Osteocyte (in vitro differentiated cells): ENCODE measurements at places on chromosomes 3 and 15. TPM values are rescaled to one million over a fixed set of nuclear protein-coding genes. Genes with fewer than 3 reads are reported as not detected.

- DNase-seq = no peak
Observed at GRCh38 chr3:84439476-84439875, 519.3 kb upstream of the CADM2 start.

Gene ERICH6
- 0.83 TPM in 1 of 2 replicates, not detected in the other for total RNA-seq

DNA sequence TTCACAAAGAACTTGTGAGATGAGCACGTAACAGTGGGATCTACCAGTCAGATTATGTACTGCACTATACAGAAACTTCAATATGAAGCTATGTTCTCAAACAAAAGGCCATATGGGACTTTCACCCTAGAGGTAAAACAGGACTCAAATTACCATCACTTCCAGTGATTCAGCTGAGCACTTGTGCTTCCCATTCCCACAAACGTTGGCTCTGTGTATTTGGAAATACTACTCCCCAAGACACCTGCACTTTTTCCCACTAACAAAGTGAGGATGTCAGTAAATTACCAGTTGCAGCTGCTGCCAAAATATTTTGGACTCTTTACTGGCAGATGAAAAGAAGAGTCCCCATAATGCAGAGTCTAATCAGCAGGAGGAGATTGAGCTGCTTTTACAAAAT is 1570.1 kb downstream of the SI start:
- DNase-seq = no peak

GRCh38 chr3:179806177-179806576 is 153.3 kb downstream of the USP13 start:
- no peak for DNase-seq

Gene SEMA6D
- 11.9 and 12.1 TPM in 2 replicates for total RNA-seq
